EL (cell line): ENCODE measurements at places on chromosomes 7 and 10.

GRCh38 chr10:100053686-100054460 is 27.8 kb downstream of the CPN1 start:
- no peak for DNase-seq

DNA sequence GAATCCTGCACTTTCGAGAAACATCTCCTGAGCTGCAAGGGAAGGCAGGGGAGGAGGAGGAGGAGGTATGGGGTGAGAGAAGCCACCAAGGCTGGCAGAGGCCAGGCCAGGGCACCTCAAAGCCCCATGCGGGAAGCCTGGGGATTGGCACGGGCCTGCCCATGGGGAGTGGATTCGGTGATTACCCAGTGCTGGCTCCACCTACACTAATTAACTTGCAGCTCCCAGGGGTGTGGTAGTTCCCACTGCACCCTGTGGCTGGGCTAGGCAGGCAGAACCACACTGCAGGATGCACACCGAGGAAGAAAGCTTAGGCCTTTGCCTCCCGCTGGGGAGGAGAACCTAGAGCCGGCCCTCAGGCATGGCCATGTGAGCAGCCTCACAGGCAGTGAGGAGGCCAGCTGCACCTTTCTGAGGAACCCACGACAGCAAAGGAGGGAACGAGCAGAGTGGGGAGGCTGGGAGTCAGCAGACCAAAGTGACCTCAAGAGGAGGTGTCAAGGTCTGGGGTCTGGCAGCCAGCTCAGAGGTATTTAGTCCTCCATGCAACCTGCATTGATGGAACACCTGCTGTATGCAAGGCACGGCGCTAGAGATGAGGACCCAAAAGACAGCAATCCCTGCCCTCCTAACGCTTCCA is 27.2 kb downstream of the GRID1 start:
- no peak for DNase-seq

DNA sequence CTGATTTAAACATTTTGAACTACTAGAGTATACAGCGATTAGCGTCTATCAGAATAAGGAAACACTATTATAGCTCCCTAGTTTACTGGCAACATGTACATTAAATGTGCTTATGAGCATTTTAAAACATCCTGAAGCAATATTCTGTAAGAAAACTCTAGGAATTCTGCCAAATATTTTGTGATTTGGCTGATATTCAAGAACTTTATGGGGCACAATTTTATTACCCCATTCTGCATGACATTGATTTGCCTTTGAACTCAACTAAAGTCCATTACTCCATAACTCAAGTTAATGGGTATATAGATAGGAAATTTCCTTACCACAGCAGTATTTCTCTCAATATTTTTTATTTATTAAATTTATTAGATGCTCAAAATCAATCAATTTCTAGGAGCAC is 369.9 kb upstream of the KCND2 start:
- DNase-seq: no peak

GRCh38 chr10:104334965-104335650 is 3.2 kb downstream of the ITPRIP start:
- no peak for DNase-seq

GRCh38 chr7:10211016-10211415 is 762.7 kb upstream of the PHF14 start:
- no peak for DNase-seq
